K562 (cell line): ENCODE measurements at places on chromosomes 2 and 18. TPM values are rescaled to one million over a fixed set of nuclear protein-coding genes. Genes with fewer than 3 reads are reported as not detected.

GRCh38 chr2:67984600-67984999 lies 78.2 kb downstream of the C1D start:
- H3K27ac ChIP-seq = no peak overlapping the region
- no peaks in the 10 kb centered on the region for H3K27me3 ChIP-seq
- no peak for DNase-seq
- H3K4me1 ChIP-seq = no peaks in the 10 kb centered on the region

- no peaks in the 10 kb centered on the region for H3K27me3 ChIP-seq
- DNase-seq = no peak
- no peak overlapping the region for H3K27ac ChIP-seq
Observed at GRCh38 chr2:14572633-14573032, 59.9 kb upstream of the LRATD1 start.

- no peaks in the 10 kb centered on the region for H3K36me3 ChIP-seq
- no peak overlapping the region for H3K27ac ChIP-seq
- H3K27me3 ChIP-seq = no peaks in the 10 kb centered on the region
- H3K4me1 ChIP-seq = peaks cover 6% of the 10 kb centered on the region
- DNase-seq = no peak
Observed at GRCh38 chr2:233186851-233187250, 64.6 kb upstream of the ATG16L1 start.

DNA sequence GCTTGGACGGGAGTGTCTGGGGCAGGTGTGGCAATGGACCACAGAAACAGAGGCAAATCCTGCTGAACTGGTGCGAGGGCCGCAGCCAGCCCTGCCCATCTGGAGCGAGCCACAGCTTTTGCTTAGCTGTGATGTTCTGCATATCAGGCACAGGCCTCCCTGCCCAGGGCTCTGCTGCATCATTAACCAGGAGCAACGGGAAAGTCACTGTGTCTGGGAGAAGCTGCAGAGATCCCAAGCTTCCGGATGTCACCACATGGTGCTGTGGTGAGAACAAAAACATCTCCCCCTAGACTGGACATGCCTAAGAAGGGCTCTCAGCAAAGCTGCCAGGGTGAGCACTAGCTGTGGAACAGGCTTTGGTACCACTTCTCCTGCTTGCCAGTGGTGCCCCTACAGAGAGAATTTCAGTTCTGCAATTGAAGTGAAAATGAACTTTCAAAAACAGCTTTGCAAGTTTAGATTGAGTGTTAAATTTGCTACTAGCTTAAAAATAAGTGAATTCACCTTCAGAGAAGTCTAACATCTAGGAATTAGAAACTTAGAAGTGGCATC lies 172.9 kb upstream of the MYT1L start:
- DNase-seq = no peak
- H3K27me3 ChIP-seq = no peaks in the 10 kb centered on the region
- H3K4me3 ChIP-seq = no peak overlapping the region
- H3K27ac ChIP-seq = no peak overlapping the region
- no peaks in the 10 kb centered on the region for H3K4me1 ChIP-seq

GRCh38 chr2:235462415-235462790 lies 31.4 kb upstream of the AGAP1 start:
- no peak for DNase-seq
- no peaks in the 10 kb centered on the region for H3K27me3 ChIP-seq
- peak overlapping the region; percentile 98; the same call in 2 of the 3 replicates for H3K27ac ChIP-seq
- H3K36me3 ChIP-seq = no peaks in the 10 kb centered on the region
- peaks cover 41% of the 10 kb centered on the region for H3K4me1 ChIP-seq
- H3K4me3 ChIP-seq = no peak overlapping the region

DNA sequence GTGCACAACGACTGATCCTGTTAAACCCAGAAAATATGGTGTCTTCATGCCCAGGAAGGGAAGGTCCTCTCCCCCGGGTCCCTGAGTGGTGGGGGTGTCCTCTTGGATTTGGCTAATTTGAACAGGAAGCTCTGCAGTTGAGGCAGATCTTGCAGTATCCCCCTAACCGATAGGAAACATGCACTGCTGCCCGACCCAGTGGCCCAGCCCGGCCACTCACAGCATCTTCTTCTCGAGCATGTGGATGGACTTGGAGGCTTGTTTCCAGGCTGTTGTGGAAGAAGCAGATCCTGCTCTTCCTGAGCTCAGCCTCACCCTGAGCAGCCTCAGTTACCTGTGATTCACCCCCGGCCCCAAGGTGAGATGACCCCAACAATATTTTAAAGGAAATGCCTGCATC lies 46.4 kb upstream of the ASB1 start:
- no peak overlapping the region for H3K27ac ChIP-seq
- no peak for DNase-seq
- peaks cover 6% of the 10 kb centered on the region; the same call in 2 of the 3 replicates for H3K4me1 ChIP-seq
- H3K36me3 ChIP-seq = no peaks in the 10 kb centered on the region

GRCh38 chr2:79994161-79994560 lies 310.4 kb downstream of the LRRTM1 start:
- H3K4me1 ChIP-seq = no peaks in the 10 kb centered on the region
- no peaks in the 10 kb centered on the region for H3K36me3 ChIP-seq
- no peak overlapping the region for H3K4me3 ChIP-seq
- H3K27me3 ChIP-seq = no peaks in the 10 kb centered on the region
- no peak for DNase-seq

The RGPD3 gene
- total RNA-seq = not detected in 2 replicates

- H3K27me3 ChIP-seq = peaks cover 65% of the 10 kb centered on the region
- H3K36me3 ChIP-seq = no peaks in the 10 kb centered on the region
- no peak overlapping the region for H3K27ac ChIP-seq
- peak; percentile 1 for DNase-seq
Observed at GRCh38 chr2:43841949-43842865, 3.4 kb downstream of the ABCG8 start.

The RAPGEF4 gene
- 0.33 TPM in 1 of 2 replicates, not detected in the other for total RNA-seq

DNA sequence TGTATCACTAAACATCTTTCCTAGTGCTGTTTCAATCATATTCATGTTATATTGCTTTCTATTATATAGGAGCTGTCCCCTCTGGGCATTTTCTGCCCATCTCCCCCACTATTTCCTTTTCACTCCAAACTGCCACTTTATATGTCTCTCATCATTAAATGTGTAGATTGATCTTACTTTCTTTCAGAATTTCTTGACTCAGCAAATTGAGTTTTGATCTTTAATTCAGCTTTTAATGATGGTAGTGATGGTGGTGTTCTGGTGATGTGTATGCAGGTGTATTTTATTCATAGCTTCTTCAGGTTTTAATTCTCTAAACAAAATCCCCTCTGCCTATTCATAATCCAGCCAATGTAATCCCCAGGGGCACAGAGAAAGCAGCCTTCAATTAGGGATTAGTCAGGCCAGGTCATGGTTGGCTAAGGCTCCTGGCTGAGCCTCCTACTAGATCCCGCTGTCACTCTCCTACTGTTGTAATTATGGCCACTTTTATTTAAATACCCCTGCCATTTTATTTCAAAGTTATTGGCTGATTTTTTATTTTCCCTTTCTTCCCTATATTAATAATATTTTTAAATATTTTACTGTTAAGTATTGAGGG lies 325.4 kb downstream of the SPAG16 start:
- no peaks in the 10 kb centered on the region for H3K36me3 ChIP-seq
- no peaks in the 10 kb centered on the region for H3K4me1 ChIP-seq
- H3K4me3 ChIP-seq = no peak overlapping the region
- no peak overlapping the region for H3K27ac ChIP-seq
- no peaks in the 10 kb centered on the region for H3K27me3 ChIP-seq
- DNase-seq = no peak

The IGFBP5 gene
- 1.9 and 2.5 TPM in 2 replicates for total RNA-seq

GRCh38 chr2:33340280-33340679 lies 136.2 kb upstream of the RASGRP3 start:
- H3K27me3 ChIP-seq = no peaks in the 10 kb centered on the region
- H3K4me3 ChIP-seq = no peak overlapping the region
- no peaks in the 10 kb centered on the region for H3K36me3 ChIP-seq
- H3K4me1 ChIP-seq = no peaks in the 10 kb centered on the region

GRCh38 chr2:177708660-177709444 lies 316.3 kb downstream of the AGPS start:
- no peak overlapping the region for H3K4me3 ChIP-seq
- H3K4me1 ChIP-seq = peaks cover 18% of the 10 kb centered on the region; the same call in 2 of the 3 replicates
- H3K27ac ChIP-seq = no peak overlapping the region

- no peaks in the 10 kb centered on the region for H3K36me3 ChIP-seq
- H3K27ac ChIP-seq = no peak overlapping the region
- DNase-seq = no peak
- 0 out of 3 replicates have a peak, but pooled peaks cover 2% of the 10 kb centered on the region for H3K27me3 ChIP-seq
- no peaks in the 10 kb centered on the region for H3K4me1 ChIP-seq
Observed at GRCh38 chr2:99112617-99113016, 28.9 kb upstream of the C2orf15 start.

The TTN gene
- total RNA-seq = 0.07 and 0.20 TPM in 2 replicates

GRCh38 chr2:158204741-158205165 lies 103.1 kb downstream of the UPP2 start:
- no peaks in the 10 kb centered on the region for H3K36me3 ChIP-seq
- DNase-seq = no peak
- H3K27me3 ChIP-seq = no peaks in the 10 kb centered on the region
- H3K4me3 ChIP-seq = no peak overlapping the region
- H3K27ac ChIP-seq = no peak overlapping the region
- no peaks in the 10 kb centered on the region for H3K4me1 ChIP-seq

The GEN1 gene
- 28.2 and 29.7 TPM in 2 replicates for total RNA-seq
